ENCODE measurements at places on chromosomes 3 and 15.

- no peak for DNase-seq
Observed at GRCh38 chr15:92664178-92664900, 8.8 kb upstream of the FAM174B start.

- DNase-seq, result no peak
Observed at GRCh38 chr15:31225356-31225955, 101.2 kb upstream of the KLF13 start.

DNA sequence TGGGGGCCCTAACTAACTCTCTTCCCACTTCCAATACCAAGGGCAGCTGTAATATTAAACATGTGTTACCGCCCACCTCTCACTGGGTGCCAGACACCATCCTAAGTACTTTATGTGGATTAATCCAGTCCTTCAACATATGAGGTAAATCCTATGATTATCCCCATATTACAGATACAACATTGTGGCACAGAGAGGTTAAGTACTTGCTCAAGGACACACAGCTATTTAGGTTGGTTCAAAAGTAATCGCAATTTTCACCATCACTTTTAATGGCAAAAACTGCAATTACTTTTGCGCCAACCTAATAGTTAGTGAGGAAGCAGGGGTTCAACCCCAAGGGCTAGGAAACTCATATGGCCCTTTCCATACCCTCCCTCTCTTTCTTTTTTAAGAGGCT, 100.8 kb downstream of the SEMA5B start:
- DNase-seq, result no peak

DNA sequence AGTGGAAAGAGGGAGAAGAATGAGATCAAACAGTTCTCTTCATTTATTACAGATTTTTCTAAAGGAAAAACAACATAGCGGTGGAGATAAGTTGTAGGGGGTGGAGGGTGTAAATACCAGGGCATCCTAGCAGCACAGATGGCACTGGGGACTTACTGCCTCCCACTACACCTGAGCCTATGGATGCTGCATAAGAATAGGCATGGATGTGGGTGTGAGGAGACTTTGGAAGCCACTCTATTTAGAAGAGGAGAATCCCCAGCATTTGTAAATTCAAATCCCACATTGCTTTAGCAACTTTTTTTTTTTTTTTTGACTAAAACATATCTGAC, 27.4 kb upstream of the IL1RAP start:
- no peak for DNase-seq

DNA sequence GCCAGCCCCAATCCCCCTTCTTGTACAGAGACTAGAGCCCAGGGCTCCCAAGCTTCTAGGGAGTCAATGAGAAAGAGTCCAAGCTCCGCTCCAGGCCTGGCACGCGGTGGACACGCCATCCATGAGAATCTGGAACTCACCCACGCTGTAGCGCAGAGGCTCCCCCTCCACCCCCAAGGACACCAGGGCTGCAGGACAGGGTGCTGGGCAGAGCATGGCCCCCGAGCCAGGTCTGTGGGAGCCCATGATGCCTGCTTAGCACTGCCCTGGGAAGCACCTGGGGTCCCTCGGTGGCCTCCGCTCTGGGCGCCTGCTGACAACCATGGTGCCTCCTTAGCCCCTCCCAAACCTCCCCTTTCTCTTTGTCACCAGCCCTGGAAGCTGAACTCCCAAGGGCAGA, 28.5 kb downstream of the ACSBG1 start:
- no peak for DNase-seq

DNA sequence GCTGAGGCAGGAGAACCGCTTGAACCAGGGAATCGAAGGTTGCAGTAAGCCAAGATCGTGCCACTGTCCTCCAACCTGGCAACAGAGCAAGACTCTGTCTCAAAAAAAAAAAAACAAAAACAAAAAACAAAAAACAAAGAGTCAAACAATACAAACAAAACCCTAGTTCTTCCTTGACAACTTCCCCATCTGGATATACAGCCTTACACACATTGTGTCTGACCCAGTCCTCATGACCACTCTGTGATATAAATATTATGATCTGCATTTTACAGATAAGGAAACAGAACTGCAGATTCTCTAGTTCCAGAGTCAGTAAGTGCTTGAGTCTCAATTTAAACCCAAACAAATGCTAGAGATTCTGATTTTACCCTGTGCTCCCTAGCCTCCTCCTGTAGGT, 4.8 kb upstream of the ESYT3 start:
- no peak for DNase-seq

DNA sequence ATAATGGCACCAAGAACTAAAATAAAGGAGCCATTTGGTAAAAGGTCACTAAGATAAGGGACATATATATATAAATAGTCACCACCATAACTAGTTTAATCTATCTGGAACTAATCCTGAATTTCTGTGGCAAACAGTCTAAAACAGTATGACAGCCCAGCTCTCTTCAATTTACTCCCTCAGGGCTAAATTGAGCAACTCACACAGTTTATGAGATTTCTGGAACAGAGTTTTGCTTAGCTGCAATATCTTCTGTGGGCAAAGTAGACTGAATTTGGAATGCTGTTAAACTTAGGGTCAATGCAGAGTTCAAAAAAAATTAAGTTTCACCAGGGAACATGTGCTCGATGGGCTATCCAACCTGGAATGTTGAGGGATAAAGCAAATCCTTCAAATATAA, 70.1 kb upstream of the VEPH1 start:
- DNase-seq, result no peak

DNA sequence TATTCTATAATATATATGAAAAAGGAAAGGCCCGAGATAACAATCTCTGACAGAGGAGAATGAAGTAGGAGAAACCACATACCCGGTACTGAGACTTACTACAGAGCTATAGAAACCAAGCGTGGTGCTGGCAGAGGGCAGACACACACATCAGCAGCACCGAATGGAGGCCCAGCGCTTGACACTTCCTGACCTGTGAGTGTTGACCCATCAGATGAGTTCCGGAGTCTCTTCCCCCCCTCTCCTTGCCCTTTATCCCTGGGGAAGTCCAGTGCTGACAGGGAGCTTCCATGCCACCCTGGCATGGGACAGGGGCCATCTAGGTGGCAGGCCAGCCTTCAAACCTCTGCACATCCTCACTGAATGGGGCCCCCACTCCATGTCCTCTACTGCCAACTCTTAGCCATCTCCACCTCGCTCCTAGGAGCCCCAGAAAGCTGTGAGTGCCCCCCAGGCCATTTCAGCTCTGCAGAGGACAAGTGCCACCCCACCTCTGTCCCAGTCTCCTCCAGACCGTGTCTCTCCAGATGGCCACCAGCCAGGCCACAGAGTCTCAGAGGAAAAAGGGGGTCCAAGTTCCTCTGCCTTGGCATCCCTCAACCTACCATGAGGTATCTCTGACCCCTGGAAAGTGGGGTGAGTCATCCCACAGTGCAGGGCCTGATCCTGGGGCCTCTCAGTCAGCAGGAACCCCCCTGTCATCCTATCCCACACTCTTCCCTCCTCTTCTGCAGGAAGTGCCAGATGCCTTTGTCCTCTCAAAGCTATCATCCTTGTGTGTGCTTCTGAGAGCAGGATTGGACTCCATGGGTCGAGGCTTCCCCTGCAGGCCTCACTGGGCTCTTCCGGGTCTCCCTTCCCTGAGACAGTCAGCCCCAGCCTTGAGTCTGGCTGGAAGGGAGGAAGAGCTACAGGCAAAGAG, 116.5 kb upstream of the ALDH1A3 start:
- DNase-seq, result no peak

- no peak for DNase-seq
Observed at GRCh38 chr3:905217-905616, 187.6 kb upstream of the CNTN6 start.

- DNase-seq, result no peak
Observed at GRCh38 chr3:171933441-171933840, 90.3 kb downstream of the TMEM212 start.

- DNase-seq, result no peak
Observed at GRCh38 chr3:168585544-168585943, 489.8 kb upstream of the GOLIM4 start.

- DNase-seq, result no peak
Observed at GRCh38 chr15:74712311-74712710, 13.0 kb downstream of the CYP1A1 start.

- peak; percentile 19 for DNase-seq
Observed at GRCh38 chr15:50051811-50052419, 67.1 kb downstream of the ATP8B4 start.

- DNase-seq, result no peak
Observed at GRCh38 chr3:151156618-151157216, 46.3 kb downstream of the GPR171 start.

- no peak for DNase-seq
Observed at GRCh38 chr3:8640223-8640622, 4.4 kb downstream of the SSUH2 start.

DNA sequence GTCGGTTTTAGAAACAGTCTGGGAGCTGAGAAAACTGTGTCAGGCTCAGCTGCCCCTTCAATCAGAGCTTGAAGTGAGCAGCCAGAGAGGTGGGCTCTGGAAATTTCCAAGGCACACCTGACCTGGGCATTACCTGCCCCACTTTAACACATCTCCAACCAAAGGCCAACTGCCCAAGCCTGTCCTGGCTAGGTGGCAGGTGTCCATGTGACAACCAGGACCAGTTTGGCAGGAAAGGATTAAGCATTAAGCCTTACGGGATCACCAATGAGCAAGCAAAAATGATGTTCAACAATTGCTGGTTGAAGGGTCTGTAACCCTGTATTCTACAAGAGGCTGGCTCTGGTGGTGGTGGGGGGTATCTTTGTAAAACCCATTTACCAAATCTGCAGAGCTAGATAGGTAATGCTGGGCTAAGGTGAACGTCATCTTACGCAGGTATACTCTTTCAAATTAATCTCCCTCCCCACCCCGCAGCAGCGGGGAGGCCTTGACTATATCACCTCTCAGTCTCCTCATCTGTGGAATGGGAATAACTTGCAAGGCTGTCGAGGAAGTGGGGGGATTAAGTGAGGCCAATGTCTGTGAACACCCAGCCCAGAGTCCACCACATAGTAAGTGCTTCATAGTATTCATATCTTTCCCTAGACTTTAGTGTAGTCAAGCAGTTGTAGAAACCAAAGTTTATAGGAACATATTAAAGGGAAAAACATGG, 183.2 kb downstream of the MEGF11 start:
- DNase-seq, result no peak

- DNase-seq, result peak; percentile 94
Observed at GRCh38 chr3:183038221-183038620, 57.9 kb upstream of the DCUN1D1 start.

DNA sequence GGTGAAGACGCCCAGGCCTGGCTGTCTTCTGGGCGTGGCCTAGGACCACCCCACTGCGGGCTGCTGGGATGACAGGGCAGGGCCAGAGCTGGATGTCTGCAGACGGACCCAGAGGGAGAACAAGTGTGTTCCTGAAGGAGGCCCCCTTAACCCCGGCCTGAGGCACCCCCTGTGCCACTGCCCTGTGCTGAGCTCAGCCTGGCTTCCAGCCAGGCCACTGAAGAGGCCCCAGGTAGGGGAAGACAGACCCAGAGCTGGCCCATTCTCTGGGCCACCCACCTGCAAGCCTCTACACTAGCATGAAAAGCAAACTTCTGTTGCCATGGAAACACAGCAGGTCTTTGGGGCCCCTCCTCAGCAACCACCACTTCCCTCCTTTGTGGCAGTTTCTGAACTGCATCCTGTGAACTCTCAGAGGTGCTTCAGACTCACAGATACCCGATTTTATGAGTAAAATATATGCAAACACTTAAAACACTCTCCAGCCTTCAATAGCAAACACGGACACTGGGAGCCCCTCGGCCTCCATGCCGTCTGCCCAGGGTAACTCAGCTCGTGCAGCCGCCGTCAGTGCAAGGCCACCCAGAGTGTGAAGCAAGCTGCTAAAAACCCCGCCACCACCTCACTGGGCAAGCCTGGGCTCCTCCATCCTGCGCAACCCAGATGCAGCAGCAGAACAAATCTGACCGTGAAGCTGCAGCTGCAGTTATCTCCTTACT, 42.5 kb downstream of the CMTM6 start:
- DNase-seq, result no peak

All from epithelial cell of proximal tubule (primary cell).